ENCODE measurements at places on chromosomes 6 and 20.
A peak's percentile ranks its signal among the peaks of the same experiment; 100 is the strongest.

DNA sequence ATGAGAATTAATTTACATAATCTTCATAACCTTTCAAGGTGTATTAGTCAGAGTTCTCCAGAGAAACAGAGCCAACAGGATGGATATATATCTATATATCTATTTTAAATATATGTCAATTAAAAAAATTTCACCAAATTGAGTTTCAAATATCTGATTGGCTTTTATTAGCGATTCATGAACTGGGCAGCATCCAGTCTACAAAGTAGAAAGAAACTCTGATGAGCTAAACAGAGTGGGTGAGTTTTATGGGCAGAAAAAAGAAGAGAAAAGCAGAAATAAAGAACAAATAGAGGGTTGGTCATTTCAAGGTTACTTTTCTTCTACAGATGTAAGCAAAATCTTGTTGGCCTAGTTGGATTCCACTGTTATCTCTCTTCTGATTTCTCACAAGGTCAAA lies 29.0 kb upstream of the BTBD3 start:
- no peak for DNase-seq

DNA sequence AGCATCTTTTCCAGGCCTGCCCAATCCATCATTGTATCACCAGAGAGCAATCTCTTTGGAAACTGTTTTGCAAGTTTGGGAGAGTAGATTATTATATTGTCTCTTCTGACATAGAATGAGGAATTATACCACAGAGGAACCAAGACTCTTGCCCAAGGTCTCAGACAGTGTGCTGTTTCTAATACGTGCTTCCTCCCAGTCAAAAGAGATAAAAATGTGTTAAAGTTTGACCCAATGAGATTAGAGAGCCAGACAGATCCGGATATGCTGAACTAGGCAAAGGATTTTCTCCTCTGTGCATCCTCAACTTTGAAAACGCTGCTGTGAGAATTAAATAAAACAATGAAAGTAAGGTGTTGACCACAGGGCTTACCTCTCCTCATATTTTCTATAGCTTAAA lies 18.6 kb upstream of the NT5E start:
- DNase-seq, result no peak

DNA sequence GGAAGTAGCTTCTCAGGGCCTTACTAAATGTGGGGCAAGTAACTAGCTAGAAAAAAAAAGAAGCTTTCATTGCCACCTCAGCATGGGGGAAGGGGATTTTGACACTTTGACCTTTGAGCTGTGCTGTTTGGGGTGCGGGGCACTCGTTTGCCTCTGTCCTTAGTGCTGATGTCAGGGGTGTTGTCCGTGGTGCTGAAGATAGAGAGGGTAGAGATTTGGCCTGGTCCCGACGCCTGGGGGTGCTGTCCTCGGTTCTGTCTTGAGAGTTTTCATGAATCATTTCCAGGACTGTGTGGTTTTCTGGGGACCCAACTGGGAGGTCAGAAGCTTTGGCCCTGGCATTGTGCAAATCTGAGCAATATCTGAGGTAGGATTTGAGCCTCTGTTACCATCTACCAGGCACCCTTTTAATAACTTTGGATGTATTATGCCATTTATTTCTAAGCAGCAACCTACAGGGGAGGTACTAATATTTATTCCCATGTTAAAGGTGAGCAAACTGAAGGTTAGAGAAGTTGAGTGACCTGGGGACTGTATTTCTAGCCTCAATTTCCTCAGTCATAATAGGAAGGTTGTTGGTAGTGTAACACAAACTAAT lies 78.0 kb downstream of the DLGAP4 start:
- no peak for DNase-seq

DNA sequence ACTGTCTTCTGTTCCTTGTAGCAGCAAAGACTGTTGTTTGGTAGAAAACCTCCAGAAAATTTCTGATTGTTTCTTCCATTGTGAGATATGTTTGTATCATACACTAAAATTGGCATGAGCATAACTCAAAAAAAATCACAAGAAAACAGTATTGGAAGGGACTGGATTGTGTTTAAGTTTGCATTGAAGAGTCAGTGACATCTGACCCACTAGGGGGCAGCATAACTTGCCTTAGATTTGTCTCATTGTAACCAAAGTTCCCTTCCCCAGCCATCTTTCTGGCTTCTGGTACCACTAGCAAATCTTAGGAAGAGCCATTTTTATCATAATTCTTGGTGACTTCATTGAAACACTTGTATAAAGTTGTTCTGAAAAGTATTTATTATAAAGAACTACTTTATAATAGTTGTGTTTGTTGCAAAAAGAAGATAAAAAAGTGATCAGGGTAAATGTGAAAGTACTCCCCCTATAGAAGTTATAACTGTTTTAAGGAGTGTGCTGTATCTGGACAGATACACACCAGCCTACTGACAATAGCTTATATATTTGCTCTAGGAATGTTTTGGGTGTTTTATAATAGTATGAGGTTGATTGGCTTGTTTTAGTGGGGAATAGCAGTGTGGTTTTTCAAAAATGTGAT lies 7.7 kb downstream of the CSTF1 start:
- peak; percentile 23 for DNase-seq

DNA sequence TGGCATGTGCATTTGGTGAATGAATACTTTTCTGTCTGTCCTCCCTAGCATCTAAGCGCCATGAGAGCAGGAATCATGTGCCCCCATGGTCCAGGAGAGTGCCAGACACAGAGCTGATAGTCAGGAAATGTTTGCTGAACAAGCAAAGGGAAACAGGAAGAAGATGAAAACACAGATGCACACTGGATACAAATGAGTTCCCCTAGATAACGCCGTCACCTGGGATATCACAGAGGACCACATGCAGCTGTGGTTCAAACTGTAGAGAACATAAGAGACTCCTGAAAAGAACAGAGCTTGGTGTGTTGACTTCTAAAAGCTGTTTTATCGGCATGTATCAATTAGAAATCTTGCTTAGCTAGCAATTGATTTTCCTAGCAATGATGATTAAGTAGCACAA lies 293.7 kb downstream of the BTBD3 start:
- no peak for DNase-seq

DNA sequence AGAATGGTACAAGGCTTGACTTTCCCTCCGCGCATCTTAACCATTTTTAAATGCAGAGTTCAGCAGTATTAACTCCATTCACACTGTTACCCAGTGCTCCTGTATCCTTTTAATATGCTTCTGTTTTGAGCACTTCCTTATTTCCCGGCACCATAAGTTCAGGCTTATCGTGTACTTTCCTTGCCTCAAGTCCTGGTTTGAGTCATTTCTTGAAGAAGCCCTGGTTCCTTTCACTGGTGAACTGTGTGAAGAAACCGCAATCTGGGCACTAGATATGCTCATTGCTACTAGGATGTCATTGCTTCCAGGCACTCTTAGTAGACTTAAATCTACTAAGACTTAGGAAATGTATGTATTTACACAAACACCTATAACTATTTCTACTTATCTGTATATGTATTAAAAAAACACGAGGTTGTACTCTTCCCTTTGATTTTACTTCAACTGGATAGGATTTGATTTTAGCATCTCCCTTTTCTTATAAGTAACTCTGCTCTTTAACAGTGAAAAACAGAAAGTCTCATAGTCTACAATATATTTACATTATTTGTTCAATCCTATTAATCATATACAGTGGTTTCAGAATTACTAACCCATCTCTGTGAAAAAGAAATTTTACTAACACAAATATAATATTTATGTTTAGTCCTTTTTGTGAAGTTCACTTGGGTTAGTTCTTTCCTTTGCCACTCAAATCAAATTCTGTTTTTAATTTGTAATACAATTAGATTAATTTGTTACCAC lies 135.5 kb downstream of the CDKAL1 start:
- no peak for DNase-seq

DNA sequence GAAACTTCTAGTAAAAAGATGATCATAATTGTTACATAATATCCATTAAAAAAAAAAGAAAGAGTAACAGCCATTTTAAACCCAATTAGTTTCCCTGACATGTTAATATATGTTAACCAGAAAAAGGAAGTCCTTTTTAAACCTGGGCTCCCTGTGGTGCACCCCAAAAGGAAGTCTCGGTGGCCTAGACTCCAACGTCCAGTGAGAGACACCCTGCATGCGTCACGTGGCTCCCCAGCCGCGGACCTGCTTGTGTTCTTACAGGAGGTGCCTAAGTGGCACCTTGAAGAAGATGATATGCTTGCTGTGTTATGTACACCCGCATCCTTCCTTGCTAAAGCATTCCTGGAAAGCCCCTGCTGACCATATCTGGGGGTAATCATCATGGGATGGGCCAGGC lies 50.1 kb downstream of the FOXC1 start:
- DNase-seq, result no peak

DNA sequence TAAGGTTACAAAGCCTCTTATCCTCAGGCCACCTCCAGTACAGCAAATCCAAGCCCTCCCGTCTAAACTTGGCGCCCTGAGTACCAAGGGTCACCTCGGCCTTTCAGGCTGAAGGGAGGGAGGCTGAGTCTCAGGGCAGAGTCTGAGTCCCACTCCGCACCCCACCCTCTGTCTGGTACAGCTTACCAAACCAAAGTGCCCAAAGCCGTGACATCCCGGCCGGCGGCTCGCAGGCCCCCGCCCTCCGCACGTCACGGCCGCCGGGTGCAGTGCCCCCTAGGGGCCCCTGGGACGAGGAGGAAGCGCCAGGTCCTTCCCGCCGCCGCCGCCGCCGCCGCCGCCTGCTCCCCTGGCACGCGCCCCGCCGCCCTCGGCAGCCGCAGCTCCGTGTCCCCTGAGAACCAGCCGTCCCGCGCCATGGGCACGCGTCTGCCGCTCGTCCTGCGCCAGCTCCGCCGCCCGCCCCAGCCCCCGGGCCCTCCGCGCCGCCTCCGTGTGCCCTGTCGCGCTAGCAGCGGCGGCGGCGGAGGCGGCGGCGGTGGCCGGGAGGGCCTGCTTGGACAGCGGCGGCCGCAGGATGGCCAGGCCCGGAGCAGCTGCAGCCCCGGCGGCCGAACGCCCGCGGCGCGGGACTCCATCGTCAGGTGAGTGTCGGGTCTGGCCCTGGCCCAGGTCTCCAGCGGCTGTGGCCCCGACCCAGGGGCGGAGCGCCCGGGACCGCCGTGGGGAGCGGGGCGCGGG lies at the start of gene MTHFD1L:
Gene MTHFD1L, plus strand, starts transcription at position 297 of the 741 bp plus-strand sequence. Its CDS starts 121 bp downstream, at position 418.
- no peak for DNase-seq

GRCh38 chr20:50230871-50231560 lies 40.4 kb downstream of the CEBPB start:
- no peak for DNase-seq

GRCh38 chr6:130671119-130671518 lies 156.1 kb upstream of the SMLR1 start:
- DNase-seq, result no peak

DNA sequence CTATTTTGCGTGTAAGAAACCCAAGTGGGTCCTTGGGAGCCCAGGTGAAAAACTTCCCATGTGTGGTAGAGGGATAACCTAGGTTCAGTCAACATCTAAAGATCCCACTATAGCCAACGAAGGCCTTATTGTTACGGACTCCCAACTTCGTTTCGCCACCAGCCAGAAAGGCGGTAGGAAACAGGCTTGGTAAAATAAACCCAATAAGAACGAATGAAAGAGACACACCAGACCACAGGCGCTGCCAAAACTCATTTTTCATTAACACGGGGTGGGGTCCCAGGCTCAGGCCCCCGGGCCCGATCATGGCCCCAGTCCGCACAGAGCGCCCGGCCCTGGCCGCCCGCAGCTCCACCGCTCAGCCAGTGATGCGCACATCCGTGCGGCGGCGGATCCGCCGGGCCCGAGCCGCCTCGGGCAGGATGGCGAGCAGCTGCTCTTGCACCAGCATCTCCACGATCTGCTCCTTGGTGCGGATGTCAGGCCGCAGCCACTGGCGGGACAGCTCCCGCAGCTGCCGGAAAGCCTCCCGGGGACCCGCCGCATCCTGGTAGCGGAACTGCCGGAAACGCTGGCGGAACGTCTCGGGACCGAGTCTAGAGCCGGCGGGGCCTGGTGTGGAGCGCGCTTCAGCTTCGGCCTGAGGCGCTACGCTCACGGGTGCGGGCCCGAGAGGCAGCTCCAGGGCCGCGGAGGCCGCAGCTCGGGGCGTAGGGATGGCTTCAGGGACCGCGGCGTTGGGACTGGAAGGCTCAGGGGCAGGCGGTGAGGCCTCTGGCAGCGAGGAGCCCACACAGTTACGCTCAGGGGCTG lies 709 bp downstream of the SCAND1 start:
- DNase-seq, result no peak

DNA sequence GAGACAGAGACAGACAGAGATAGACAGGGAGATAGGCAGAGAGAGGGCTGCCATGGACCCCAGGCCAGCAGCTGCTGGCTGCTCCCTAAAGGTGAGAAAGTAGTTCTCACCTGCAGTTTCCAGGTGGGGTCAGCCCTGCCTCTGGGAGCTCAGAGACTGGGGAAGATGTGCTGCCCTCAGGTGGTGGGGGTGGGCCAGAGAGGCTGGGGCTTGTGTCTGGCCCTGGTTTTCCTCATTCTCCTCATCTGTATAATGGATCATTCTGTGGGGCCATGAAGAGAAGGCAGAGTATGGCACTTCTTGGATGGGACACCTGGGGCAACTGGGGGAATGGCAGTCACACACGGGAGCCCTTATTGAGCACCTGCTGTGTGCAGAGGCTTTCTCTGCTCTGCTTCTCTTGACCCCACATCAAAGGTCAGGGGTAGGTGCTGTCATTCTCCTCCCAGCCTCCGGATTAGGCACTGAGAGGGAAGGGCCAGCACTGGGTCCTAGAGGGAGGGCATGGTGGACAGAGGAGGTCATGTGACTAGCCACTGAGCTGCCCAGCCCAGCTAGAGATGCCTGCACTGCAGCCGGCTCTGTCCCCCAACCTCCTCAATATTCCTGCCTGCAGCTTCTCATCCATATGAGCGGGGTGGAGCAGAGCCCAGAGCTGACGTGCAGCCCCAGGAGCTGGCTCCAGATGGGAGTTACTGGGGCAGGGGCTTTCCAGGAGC lies 4.1 kb downstream of the ANGPT4 start:
- DNase-seq, result no peak

DNA sequence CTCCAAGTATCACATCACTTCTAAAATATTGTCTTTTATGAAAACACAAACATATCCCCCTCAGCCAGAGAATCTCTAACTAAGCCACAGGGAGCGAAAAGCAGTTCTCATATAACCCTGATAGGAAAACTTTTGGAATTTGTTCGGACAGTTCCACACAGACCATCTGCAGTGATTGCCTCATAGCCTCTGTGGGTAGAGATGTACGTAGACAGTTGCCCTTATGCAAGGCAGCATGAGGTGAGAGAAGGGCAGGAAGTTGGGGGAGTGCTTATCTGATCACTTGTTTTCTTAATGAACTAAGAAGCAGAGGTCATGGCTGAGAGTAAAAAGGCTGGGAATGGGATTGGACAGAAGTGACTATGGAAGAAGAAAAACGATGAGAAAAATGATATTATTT lies 39.6 kb downstream of the SLC23A2 start:
- no peak for DNase-seq

DNA sequence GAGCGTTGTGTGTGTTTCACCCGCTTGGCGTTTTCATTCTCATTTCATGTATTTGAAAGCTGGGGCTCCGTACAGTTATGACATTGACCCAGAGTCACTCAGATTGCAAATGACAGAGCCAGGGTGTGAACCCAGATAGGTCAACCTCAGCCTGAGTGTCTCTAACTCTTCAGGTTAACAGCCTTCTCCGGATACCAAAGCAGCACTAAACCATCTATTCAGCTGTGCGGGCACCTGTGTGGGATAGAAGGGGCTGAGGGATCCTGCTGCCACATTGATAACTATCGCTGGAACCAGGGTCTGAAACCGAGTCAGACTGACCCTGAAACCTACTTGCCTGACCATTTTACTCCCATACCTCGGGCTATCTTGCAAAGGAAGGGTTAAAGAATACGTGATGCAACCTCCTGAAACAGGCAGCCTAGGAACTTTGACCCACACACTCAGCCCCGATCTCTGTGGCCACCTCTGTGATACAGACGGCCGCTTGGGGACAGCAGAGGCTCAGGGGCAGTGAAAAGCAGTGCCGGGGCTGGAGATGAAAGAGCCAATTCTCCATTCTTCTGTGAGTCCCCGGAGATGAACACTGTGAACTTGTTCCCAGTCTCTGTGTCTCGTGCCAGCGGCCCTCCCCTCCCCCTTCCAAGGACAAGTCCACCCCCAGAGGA lies 233.5 kb upstream of the QKI start:
- DNase-seq, result no peak
